Mesenchymal stem cell (in vitro differentiated cells and primary cell): ENCODE measurements at places on chromosomes 2 and 18.

- no peak for DNase-seq
These were observed 295.9 kb upstream of the CRIM1 start for GRCh38 chr2:36059691-36060090.

GRCh38 chr2:150475479-150476250 is 11.8 kb downstream of the RND3 start:
- no peak for DNase-seq

DNA sequence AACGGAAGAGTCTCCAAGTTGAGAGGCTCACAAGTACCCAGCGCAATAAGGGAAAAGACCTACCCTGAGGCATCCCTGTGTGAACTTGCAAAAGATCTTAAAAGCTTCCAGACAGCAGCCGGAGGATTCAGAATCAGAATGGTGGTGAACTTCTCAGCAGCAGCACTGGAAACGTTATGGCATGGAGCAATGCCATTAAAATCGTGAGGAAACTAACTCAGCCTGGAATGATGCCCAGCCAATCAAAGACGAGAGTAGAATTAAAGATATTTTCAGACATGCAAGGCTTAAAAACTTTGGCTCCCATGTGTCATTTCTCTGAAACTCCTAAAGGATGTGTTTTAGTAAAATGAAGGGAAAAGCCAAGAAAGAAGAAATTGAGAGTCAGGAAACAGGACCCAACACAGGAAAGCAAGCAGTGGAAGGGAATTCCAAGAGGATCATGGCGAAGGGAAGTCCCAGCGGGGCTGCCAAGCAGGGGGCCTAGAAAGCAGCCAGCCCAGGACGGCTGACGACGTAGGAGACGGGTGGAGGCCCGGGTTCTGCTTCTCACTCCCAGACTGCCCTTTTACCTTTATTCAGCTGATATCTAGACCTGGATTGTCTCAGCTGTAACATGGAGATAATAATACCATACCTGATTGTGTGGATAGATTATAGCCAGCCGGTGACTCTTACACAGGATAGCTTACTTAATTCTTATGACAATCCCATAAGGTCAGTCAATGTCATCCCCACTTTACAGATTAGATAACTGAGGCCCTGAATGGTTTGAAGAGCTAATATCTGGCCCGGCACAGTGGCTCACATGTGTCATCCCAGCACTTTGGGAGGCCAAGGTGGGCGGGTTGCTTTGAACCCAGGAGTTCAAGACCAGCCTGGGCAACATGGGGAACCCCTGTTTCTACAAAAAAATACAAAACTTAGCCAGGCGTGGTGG is 92.8 kb downstream of the ASAP2 start:
- no peak for DNase-seq

DNA sequence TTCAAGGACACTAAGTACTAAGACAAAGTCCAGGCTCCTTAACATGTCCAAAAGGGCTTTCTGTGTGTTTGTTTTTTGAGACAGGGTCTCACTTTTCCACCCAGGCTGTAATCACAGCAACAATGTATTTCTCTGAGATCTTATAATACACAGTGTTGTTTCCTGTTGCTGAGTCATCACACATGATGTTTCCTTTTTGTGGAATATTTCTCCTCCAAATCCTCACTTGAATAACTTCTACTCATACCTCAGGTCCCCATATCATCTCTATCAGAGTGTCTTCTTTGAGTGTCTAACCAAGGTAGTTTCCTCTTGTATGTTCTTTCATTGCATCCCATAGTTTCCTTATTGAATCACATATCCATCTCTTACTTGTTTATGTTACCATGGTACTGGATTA is 632.0 kb upstream of the PIK3C3 start:
- DNase-seq = peak; percentile 56

DNA sequence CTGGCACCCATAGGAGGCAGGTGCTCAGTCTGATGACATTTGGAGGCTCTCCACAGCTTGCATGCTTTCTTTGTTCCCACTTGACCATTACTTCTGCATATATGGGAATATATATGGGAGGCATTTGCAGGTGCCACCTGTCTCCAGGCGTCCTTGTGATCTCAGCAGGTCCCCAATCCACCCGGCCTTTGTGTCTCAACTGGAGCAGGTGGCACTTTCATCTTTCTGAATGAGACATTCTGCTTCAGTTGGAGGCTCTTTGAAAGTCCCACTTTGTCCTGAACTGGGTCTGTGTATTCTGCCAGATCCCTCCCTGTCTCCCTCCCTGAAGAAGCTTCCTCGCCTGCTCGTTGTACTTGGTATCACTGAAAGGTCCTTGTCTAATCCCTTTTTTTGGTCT is 318.1 kb upstream of the EPAS1 start:
- no peak for DNase-seq

DNA sequence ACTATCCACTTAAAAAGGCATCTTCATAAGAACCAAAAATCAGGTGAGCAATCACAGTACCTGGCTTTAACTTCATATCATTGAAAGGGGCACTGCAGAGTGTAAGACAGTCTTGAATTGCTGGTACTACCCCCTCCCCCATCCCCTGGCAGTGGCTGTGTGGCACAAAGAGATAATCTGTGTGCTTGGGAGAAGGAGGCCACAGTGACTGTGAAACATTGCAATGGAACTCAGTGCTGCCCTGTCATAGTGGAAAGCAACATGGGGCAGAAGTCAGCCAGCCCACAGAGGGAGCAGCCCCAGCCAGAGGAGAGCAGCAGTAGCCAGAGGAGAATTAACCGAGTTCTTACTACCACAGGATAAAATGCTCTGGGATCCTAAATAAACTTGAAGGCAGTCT is 45.3 kb upstream of the UGP2 start:
- DNase-seq = no peak

GRCh38 chr2:237254911-237255578 is 158.9 kb downstream of the COL6A3 start:
- DNase-seq = peak; percentile 81

GRCh38 chr2:100924520-100925451 is 77.3 kb upstream of the RPL31 start:
- DNase-seq = peak; percentile 82

DNA sequence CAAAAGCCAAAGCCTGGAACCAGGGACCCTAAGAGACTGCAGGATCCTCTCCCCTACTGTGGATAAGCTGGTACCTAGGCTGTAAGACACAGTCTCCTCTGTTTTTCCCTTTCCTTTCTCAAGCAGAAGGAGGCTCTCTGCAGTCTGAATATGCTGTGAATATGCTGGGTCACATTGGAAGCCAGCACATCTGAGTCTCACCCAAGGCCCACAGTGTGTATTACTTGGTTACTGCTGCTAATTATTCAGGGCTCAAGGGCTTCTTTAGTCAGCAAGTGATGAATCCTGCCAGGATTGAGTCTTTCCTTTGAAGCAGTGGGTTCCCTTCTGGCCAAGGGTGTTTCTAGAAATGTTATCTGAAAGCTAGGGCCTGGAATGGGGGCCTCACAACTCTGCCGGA is 60.7 kb downstream of the CCDC85A start:
- no peak for DNase-seq

- DNase-seq = no peak
These were observed 5.6 kb upstream of the STK39 start for GRCh38 chr2:168252976-168253375.

DNA sequence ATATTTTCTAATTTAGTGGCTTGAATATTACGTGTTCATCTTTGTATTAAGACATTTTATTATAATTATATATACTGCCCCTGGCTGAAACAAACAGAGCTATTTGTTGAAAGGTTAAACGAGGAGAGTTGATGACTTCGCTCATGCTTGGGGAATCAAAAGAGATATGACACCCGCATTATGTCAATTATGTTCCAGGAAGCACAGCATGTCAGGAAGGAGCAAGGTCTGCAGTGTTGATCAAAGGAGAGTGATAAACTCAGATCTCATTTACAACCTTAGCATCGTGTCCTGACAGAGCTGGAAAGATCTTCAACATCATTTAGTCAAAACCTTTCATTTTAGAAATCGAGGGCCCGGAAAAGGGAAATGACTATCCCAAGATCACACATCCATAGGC is 510.1 kb downstream of the TDRD15 start:
- DNase-seq = no peak

DNA sequence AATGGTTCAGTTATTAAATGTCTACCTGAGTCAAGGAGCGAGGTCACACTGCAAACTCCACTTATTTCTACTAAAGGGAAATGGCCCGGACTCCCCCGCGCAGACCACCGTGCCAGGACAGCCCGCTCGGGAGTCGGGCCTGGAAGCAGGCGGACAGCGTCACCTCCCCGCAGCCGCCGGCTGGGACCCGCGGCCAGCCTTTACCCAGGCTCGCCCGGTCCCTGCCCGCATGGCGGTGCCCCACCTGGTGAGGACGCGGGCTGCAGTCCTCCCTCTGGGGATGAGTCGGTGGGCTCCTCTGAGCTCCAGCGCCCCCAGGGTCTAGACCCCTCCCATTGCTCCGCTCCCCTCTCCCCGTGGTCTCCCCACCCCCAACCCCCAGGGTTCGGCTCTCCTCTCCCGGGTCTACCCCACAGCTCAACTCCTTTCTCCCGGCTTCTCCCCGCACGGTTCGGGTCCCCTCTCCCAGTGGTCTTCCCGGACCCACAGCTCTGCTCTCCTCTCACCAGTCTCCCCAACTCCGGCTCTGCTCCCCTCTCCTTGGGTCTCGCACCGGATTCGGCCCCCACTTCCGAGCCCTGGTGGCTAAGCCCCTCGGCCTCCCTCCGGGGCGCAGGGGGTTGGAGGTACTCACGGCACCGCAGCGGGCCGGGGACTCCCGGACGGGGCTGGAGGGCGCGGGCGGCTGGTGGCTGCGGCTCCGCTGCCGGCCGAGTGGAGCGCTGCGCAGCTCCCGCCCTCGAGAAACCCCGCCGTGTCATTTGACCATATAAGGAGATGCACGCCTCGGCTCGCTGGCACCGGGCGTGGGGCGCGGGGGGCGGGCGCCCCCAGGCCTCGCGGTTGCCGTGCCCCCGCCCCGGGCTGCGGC is at the start of gene FHL2:
FHL2 (minus strand) TSS at position 716 of the 871 bp plus-strand sequence. CDS start 12,535 bp downstream, outside the sequence.
- DNase-seq = peak; percentile 85

- no peak for DNase-seq
These were observed 152.8 kb downstream of the SMAD2 start for GRCh38 chr18:47777626-47778025.

DNA sequence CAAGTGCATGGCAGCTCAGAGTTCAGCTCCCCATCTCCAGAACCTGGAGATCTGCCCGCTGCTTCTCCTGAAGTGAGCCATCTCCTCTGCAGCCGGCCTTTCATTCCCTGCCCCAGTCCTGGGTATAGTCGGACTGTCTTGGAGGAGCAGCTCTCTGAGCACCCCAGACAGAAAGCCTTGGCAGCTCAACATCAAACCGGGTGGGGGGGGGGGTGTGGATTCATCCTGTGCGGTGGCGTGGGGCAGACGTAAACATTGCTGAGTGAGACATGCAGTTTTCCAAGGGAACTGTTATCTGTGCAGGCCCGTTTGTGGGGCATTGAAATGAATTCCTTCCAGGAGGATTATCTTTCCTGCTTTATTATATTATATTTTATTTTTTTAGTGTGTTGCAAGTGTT is 125.9 kb upstream of the MYCN start:
- DNase-seq = no peak

DNA sequence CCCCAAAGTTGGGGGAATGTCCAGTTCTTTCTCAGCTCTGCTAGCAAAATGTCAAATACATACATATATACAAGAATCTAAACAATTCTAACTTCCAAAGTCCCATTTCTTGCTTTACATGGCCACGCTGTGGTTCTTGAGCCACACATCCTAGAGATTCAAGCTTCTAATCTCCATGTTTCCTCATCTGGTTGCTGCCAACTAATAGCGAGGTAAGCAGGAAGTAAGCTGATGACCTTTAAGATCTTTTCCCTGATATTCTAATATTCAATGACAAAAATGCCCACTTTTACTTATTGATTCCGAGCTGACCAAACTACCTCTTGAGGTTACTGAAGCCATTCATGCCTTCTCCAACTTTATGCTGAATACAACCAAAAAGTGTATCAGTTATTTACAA is 3.3 kb downstream of the VPS54 start:
- no peak for DNase-seq

- no peak for DNase-seq
These were observed 32.8 kb upstream of the PGAP1 start for GRCh38 chr2:196959281-196959680.

GRCh38 chr2:224563537-224563936 is 21.6 kb downstream of the CUL3 start:
- peak; percentile 19 for DNase-seq

GRCh38 chr2:28359222-28360057 is 33.2 kb upstream of the FOSL2 start:
- DNase-seq = peak; percentile 86

GRCh38 chr2:20521682-20522189 is 74.9 kb downstream of the RHOB start:
- DNase-seq = no peak

DNA sequence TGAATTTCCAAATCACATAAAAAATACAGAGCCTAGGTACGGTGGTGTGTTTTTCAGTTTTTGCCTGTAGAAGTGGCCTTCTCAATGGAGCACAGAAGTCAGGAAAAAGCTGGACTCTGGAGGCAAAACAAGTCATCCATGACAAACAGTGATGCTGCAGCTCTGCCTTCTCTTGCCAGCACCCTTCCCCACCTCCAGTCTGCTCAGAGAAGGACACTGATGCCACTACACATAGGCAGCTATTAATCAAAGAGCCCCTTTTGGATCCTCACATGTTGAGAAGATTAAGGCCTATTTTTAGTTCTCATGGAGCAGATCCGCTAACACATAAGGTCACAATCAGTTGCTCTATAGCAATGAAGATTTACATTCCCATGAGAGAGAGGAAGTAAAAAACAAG is 181.6 kb upstream of the GALNT5 start:
- no peak for DNase-seq

DNA sequence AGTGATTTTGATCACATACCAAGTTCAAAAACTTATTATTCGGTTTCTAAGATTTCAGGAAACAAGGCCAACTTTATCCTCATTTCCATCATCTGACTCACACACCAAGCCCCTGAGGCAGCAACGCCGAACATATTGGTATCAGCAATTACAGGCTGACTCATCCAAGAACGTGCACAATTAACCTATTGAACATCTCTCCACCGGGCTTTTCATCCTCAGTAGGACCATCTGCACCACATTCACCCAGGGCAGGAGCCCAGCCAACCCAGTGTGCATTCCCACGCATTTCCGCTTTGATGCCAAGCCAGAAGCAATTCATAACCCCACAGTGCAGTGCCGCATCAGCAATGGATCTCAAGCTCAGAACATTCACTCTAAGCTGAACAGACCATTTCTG is 52.9 kb downstream of the SCG2 start:
- peak; percentile 82 for DNase-seq

DNA sequence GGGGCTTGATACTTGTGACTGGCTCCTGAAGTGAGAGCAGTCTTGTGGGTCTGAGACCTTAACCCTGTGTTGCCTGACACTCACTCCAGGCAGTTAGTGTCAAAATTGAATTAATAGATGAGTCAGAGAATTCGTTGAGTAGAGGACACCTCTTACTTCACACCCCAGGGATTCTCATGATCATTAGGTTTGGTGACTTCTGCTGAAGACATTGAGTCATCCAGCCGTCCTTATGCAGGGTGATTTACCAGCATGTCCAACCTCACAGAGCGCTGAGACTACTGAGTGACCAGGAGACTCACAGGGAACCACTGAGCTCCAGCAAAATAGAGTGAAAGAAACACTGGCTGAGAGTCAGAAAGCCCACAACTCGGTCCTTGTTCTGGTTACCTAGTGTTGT is 36.0 kb upstream of the EVA1A start:
- peak; percentile 59 for DNase-seq

GRCh38 chr2:108786354-108787215 is at the start of gene CCDC138:
Gene CCDC138 (plus strand): TSS chr2:108786771. CDS start chr2:108786823, 52 bp downstream.
- DNase-seq = peak; percentile 92

GRCh38 chr2:216490061-216490460 is 8.6 kb upstream of the RPL37A start:
- DNase-seq = peak; percentile 55
